ENCODE measurements at places on chromosomes 2 and 18.

DNA sequence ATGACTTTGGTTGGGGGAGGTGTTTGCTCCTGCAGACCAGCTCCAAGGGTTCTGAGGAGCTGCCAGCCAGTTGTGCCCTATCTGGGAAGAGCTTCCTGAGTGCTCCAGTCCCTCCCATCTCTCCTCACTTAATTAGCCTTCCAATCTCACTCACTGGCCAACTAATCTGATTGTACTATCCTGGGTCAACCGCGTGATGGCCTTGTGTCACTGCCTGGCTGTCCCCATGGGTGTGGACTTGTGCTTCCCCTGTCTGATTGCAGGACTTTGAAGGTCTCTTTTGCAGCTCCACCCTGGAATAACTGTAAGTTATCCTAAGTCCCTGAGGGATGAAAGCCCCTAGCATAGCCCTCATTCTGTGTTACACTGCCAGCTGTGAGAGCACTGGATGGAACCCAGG, 65.0 kb downstream of the SLC4A5 start:
- DNase-seq, result no peak

DNA sequence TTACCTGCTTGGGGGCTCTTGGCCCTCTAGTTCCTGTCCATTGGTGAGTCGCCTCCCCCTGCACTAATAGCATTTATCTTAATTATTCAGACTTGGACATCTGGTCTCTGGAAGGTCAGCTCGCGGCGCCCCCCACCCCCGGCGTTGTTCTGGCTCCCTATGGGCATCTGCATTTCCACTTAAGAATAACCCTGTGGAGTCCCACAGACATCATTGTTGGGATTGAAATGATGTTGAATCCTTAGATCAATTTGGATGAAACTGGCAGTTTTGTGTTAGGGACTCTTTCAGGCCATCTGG, 313.8 kb upstream of the HS6ST1 start:
- no peak for DNase-seq

DNA sequence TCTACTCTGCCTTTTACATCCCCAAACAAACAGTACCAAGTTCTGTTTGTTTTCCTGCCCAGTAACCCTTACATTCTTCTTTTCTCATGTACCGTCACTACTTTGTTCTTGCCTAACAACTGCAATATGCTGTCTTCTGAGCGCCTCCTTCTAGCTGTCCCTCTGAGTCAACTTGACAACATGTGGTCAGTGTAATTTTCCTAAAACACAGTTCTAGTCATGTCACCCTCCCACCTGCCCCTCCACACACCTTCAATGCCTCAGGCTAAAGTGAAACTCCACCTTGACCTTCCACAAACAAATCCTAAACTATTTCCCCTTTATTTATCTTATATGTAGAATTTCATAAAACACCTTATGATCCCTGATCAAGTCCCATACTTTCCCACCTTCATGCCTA, 124.6 kb upstream of the CD302 start:
- DNase-seq, result no peak

GRCh38 chr18:74514860-74515495, 18.8 kb downstream of the CNDP2 start:
- DNase-seq, result no peak

DNA sequence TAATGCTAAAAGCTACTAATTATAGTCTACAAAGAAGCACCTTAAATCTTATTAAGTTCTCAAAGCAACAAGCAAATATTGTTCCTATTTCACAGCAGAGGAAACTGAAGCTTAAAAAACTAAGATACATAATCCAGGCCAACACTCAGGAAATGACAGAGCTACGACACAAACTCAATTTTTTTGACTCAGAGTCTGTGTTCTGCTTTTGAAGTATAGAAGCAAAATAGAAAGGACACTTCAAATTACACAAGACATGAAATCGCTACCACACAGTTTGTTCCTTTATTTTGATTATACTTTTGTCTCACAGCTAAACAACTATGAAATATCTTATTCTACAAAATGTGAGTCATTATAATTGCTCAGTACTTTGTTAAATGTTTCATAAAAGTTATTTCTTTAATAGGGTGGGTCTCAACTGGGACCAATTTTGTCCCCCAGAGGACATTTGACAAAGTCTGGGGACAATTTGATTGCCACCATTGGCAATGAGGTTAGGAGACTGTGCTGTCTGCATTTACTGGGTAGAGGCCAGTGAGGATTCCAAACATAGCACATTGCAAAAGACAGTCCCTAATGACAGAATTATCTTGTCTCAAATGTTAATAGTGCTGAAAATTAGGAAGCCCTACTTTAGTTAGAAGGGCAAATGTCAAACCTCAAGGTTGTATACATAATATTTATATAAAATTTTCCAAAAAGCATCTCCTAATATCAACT, 101.5 kb upstream of the GRB14 start:
- DNase-seq, result no peak

- no peak for DNase-seq
Observed at GRCh38 chr2:127065940-127066318, 41.0 kb downstream of the BIN1 start.

- DNase-seq, result no peak
Observed at GRCh38 chr2:259789-260331, 4.0 kb downstream of the SH3YL1 start.

DNA sequence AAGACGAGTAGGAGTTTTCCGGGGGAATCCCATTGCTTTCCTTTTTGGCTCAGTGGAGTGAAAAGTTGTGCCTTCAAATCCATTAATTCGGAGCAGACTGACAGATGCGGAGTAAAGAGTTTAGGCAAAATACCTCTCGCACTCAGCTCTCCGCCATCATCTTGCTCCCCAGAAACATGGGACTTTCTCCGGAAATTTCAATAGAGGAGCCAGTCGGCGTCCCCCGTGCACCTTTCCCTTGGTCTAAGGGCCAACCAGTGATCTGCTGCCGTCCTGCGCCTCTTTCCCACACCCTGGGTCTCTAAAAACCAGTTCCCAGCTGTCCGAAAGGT, 318 bp downstream of the TYW5 start:
- DNase-seq, result no peak

- no peak for DNase-seq
Observed at GRCh38 chr2:41605311-41605710, 442.5 kb upstream of the PKDCC start.

GRCh38 chr18:10047237-10047636, 133.4 kb downstream of the VAPA start:
- no peak for DNase-seq
